ENCODE measurements at places on chromosomes 16 and 17.

DNA sequence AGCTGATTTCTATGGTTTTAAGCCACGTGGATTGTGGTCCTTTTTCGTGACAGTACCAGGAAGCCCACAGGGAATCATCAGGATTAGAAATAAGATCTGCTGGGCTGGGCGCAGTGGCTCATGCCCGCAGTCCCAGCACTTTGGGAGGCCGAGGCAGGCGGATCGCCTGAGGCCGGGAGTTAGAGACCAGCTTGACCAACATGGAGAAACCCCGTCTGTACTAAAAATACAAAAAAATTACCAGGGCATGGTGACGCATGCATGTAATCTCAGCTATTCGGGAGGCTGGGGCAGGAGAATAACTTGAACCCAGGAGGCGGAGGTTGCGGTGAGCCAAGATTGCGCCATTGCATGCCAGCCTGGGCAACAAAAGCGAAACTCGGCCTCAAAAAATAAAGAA, 6.5 kb downstream of the NMRAL1 start:
- DNase-seq, result no peak

DNA sequence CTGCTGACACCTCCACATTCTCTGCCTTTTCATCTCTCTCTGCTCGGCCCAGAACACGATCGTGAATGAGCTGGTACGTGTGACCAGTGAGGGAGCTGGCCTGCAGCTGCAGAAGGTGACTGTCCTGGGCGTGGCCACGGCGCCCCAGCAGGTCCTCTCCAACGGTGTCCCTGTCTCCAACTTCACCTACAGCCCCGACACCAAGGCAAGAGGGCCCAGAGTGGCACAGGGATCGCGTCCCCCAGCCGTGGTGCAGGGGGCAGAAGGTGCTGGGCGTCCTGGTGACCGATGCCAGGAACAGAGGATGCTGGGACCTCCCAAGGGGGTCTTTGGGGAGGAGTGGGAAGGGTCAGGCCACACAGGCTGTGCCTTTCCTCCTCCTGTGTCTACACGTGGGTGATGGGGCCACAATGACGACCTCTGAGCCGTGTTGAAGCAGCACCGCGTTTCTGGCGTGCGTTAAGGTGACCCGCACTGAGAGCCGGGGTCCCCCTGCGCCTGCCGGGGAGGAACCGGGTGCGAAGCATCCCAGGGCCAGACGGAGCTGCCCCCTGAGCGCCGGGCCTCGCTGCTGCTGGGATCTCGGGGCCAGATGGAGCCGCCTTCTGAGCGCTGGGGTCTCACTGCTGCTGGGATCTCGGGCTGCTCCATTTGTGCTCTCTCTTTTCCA, 17.4 kb downstream of the GAA start:
- peak; percentile 7 for DNase-seq

DNA sequence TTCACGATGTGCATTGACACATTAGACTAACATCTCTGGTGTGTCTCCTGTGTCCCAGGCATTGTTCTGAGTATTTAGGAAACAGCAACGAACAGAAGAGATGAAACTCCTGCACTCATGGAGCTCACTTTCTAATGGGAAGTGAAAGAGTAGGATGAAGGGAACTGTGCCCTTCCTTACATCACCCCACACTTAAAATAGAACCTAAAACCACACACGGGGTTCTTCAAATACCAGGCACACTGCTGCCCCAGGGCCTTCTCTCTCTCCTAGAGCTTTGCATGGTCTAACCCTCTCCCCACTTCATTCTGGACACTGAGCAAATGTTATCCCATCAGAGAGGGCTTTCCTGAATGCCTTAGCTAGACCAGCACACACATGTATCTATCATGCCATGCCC, 33.7 kb downstream of the TRIM25 start:
- no peak for DNase-seq

DNA sequence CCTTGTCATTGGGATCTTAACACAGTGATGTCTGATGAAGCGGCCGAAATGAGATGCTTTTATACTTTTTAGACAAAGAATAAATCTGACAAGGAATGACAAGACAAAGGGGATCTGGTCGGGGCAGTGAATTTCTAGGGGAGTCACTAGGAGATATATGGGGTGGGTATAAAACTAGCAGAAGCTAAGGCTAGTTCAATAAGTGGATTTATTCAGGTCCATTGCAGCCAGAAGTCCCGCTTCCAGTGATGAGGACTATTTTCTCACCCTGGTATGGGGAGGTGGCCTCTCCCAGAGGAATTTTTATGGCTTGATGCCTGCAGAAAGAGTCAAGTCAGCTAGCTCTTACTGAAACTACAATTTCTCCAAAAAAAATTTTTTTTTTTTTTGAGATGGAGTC, 23.9 kb downstream of the SLC38A8 start:
- no peak for DNase-seq

DNA sequence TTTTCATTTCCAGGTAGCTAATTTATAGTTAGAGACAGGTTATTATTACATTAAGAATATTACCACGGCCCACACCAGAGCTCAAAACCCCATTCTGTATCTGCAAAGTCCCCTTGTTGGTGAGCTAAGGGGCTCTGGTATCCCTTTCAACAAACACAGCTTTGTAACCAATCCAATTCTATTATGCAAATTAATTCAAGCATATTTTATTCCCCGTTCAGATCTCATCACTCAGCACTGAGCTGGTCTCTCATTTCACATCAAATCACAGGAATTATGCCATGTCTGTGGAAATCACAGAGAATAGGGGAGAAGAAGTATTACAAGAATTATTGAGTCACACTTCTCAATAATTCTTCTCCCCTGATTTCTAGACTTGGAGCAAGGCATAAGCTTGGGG, 111.7 kb downstream of the CDH11 start:
- DNase-seq, result no peak

DNA sequence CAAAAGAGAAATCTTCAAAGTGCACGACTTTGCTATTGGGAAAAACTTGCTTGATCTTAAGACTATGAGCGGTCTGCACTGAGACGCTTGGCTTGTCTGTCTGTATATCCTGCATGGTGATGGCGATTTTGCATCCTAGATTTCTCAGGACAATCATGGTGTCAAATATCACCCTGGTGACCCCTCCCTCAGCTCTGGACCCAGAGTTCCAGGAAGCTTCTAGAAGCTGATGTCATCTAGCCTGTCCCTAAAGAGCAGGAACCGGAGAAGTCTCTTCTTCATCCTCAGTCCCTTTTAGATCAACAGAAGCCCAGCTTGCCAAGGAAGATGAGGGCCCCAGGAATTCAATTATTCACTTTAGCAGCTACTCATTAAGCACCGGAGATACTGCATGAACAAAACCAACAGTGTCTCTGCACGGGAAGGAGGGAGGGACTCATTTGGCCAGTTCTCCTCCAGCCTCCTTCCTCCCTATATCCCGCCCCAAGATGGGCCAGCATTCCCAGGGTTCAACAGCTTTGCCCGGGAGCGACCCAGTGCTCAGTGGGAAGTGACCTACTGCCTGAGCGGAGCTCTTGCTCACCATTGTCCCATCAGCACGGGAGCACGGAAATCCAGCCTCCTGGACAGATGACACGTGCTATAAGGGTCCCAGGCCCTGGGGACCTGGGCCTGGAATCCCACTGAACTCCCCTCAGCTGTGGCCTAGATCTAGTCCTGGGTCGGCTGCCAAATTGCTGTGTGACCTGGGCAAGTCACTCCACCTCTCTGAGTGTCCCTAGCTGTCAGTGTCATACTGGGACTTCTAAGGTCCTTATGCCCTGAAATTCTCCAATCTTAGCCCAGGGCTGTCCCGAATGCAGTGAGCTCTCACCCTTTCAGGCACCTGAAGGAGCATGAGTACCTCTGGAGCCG, 3.8 kb downstream of the EMP2 start:
- DNase-seq, result no peak

GRCh38 chr17:2283302-2283701, 20.3 kb downstream of the SMG6 start:
- DNase-seq, result no peak

- no peak for DNase-seq
These were observed 52.3 kb upstream of the RASL10B start for GRCh38 chr17:35679007-35679682.

DNA sequence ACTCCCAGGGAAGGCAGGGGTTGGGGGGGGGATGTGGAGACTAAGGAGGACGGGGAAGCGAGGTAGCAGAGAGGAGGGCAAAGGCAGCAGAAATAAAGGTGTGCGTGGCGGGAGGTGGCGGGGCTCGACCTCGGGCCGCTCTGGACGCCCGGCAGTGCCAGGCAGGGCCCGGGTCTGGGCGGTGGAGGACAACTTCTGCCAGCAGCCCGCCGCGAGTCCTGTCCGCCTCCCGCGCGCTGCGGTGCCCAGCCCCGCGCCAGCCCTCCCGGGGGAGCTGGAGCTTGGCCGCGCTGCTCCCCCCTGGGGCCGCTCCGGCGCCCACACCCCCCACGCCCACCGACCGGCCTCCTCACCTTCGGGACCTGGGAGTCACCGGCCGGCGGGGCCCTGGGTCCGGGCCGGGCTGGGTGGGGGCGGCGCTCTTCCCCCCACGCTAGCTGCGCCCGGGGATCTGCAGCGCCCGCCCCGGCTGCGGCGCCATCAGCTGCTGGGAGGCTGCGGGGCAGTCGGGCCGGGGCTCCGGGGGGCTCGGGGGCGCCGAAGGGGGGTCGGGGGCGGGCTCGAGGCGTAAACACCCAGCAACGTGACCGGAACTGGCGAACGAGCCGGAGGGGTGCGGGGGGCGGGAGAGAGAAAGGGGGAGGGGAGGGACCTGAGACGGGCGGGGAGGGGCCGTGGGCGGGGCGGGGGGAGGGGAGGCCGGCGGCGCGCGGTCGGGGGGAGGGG, at the start of gene CCDC92B:
Gene CCDC92B (minus strand): TSS at position 595 of the 726 bp plus-strand sequence. CDS start 14,507 bp downstream, outside the sequence.
- peak; percentile 66 for DNase-seq

DNA sequence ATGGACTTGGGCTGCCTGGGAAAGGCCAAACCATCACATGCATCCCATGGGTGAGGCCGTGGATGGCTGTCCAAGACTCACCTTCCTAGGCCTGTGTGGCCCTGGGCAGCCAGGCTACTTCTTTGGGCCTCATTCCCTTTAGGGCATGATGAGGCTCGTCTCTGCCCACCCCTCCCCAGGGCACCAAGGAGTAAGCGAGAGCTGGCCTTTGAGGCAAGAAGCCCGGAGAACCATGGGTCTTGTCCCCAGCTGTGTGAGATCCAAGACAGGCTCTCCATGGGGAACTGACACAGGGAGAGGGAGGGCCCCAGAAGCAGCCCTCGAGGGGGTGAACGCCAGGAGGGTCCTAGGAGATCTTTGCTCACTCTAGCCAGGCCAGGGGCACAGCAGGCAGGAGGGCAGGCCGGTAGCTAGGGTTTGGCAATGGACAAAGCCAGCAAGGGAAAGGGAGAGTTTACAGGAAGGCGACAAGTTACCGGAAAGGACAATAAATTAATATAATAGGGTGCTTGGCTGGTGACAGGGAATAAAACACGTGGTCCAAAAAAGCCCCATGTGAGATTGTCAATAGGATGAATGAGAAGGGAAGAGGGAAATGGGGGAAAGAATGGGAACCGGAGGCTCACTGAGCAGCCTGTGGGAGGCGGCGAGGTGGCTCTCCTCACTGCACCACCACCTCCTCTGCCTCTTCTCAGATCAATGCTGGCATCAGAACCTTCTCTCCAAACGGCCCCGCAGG, 119.1 kb downstream of the SDK2 start:
- DNase-seq, result no peak

DNA sequence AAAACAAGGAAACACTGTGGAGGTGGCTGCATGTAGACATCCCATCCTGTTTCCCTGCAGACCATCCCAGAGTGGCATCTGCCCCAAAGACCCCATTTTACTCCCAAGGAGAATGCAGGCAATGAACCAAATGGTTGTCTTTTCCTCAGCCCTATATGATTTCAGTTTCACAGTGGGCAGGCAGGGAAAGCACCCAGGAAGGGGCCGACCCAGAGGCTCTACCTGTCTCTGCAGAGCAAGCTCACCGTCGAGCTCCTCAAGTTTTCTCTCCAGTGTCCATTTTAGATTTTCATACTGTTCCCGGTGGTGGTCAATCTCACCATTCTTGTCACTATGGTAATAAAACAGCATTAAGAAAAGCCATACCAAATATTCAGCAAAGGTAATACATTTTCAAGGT, 14.6 kb downstream of the CCDC57 start:
- DNase-seq, result no peak

GRCh38 chr17:18122990-18123753, 14.6 kb downstream of the MYO15A start:
- no peak for DNase-seq

DNA sequence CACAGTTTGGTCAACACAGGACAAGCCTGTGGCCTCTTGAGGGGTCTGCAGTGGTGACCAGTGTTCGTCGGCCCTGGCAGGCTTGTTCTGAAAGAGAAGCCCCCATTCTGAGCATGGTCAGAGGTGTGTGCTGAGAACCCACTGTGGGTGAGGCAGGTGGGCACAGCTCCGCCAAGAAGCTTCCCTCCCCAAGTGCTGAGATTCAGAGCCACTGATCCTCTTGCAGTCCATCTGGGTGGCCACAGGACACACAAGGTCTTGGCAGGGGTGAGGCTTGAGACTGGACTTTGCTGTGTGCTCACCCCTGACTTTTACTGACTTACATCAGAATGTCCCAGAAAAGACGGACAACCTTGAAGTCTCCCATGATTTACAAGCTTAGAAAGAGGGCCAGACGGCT, 18.7 kb downstream of the MPRIP start:
- DNase-seq, result no peak

DNA sequence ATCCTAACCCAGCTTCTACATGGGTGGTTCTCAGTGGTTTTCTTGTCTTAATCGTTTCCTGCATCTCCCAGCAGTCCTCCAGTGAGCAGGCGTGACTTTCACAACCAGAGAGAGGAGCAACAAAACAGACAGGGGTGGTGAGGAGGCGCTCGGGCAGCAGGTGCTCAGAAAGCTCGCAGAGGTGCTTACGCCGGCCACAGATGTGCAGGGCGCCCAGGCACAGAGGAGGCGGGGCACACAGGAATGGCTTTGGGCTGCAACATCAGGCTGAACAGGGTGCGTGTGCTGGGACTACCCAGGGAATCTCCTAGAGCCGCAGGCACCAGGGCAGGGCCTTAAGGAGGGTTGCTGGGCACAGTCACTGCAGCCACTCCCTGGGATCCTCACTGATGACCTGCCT, 32.6 kb downstream of the KLHDC4 start:
- DNase-seq, result no peak
